ENCODE measurements at places on chromosomes 1 and 21. TPM values are rescaled to one million over a fixed set of nuclear protein-coding genes. Genes with fewer than 3 reads are reported as not detected.

Gene AQP10
- total RNA-seq = not detected

Gene F13B
- total RNA-seq = not detected

Gene INAVA
- total RNA-seq = 0.19 TPM

Gene ZNF648
- total RNA-seq = 0.21 TPM

Gene LCE6A
- not detected for total RNA-seq

Gene SMYD2
- total RNA-seq = 50.9 TPM

Gene PGBD5
- total RNA-seq = not detected

Gene CR1
- total RNA-seq = 0.19 TPM

Gene CD247
- 217 TPM for total RNA-seq

Gene YY1AP1
- 69.5 TPM for total RNA-seq

Gene LPAR3
- total RNA-seq = not detected

Gene PLEKHN1
- total RNA-seq = 2.8 TPM

Gene PTPRF
- total RNA-seq = 30.7 TPM

Gene SPRR1A
- not detected for total RNA-seq

Gene TRAF3IP3
- total RNA-seq = 175 TPM

Gene PTGFR
- total RNA-seq = not detected

Gene GABRD
- not detected for total RNA-seq

Gene FCER1G
- 2.2 TPM for total RNA-seq

Gene LCE1E
- not detected for total RNA-seq

Gene CAMK2N1
- total RNA-seq = 0.53 TPM

Gene CLCA4
- not detected for total RNA-seq

Gene OTUD3
- total RNA-seq = 11.5 TPM

GRCh38 chr1:211520641-211521040 lies 28.7 kb upstream of the RD3 start:
- no peak for ATAC-seq

DNA sequence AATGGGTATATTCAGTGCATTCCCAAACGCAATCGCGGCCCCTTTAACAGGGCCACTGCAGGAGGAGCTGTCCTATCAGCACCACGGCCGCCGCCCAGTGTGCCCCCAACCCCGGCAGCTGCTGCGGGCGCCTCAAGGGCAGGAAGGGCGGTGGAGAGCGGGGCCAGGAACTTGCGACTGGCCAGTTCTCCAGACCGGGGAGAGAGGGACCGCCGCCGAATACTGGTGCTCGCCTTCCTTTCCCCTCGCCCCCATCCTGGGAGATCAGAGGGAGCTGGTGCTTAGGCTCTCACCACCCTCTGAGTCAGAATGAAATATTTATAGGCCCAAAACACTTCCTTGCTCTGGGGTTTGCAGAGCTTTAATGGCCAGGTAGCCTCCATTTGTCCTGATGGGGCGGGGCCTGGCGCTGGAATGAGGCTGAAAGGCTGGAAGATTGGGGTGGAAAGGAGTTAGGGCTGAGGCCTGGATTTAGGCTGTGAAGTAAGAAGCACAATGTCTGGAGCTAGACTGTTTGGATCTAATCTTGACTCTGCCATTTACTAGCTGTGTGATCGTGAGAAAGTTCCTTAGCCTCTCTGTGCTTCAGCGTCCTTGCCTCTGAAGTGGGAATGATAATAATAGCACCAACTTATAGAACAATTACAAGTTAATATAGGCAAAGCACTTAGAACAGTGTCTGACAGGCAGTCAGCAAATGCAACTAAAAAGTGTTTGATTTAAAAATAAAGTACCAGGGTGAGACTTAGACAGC lies 75.5 kb downstream of the NAV1 start:
- ATAC-seq = no peak

GRCh38 chr1:55069280-55069679 lies 29.9 kb downstream of the PCSK9 start:
- no peak for ATAC-seq

DNA sequence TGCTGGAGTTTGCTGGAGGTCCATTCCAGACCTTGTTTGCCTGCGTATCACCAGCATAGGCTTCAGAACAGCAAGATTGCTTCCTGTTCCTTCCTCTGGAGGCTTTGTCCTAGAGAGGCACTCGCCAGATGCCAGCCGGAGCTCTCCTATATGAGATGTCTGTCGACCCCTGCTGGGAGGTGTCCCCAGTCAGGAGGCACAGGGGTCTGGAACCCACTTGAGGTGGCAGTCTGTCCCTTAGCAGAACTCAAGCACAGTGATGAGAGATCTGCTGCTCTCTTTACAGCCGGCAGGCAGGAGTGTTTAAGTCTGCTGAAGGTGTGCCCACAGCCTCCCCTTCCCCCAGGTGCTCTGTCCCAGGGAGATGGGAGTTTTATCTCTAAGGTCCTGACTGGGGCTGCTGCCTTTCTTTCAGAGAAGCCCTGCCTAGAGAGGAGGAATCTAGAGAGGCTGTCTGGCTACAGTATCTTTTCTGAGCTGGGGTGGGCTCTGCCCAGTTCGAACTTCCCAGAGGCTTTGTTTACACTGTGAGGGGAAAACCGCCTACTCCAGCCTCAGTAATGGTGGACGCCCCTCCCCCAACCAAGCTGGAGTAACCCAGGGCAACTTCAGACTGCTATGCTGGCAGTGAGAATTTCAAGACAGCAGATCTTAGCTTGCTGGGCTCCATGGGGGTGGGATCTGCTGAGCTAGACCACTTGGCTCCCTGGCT lies 205.0 kb downstream of the GPR52 start:
- no peak for ATAC-seq

DNA sequence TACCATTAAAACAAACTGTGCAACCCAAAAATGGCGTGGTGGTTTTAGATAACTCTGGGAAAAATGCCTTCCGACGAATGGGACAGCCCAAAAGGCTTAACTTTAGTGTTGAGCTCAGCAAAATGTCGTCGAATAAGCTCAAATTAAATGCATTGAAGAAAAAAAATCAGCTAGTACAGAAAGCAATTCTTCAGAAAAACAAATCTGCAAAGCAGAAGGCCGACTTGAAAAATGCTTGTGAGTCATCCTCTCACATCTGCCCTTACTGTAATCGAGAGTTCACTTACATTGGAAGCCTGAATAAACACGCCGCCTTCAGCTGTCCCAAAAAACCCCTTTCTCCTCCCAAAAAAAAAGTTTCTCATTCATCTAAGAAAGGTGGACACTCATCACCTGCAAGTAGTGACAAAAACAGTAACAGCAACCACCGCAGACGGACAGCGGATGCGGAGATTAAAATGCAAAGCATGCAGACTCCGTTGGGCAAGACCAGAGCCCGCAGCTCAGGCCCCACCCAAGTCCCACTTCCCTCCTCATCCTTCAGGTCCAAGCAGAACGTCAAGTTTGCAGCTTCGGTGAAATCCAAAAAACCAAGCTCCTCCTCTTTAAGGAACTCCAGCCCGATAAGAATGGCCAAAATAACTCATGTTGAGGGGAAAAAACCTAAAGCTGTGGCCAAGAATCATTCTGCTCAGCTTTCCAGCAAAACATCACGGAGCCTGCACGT lies 82.1 kb downstream of the PRDM2 start:
- ATAC-seq = peak; percentile 83

- ATAC-seq = no peak
Observed at GRCh38 chr1:2789164-2789985, 12.1 kb downstream of the TTC34 start.

DNA sequence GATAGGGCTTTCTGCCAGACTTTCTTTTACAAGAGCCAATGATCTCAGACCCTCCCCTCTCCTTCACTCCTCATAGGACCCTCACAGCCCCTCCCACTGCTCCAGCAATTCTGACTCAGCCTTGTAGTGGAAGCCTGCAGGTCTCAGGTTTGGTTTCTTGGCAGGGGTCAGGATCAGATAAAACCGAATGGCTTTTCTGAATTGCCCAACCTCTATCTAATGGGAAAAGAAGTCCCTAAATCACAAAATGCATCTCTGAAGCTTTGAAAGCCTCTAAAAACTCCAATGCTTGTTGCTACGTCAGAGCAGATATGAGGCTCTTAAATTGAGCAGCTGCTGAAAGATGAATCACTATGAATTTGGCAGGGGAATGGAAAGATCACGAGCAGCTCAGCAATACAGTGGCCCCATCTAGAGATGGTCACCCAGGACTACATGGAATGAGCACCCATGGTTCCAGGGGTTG lies 74.5 kb downstream of the NID1 start:
- no peak for ATAC-seq

DNA sequence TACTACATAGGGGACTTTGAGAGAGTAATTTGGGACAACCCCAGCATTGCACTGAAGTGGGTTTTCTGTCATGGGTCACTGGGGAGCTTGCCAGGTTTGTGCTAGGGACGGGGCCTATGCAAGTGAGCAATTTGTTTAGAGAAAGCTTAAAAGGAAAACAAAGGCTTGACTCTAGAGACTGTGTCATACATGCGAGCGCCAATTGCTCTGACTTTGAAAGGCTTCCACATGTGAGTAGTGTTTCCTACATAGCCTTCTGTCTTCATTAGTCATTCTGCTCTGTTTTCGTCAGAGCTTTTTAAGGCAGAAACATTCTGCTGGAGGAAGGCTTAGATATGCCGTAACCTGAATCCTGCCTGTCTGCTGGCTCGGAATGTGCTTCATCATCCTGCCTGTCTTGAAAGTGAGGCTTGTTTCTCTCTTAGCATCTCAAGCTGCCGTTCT lies 28.4 kb downstream of the TRIM45 start:
- peak; percentile 95 for ATAC-seq

GRCh38 chr1:190633488-190633887 lies 155.8 kb upstream of the BRINP3 start:
- no peak for ATAC-seq

GRCh38 chr21:29193072-29193471 lies 62.6 kb downstream of the MAP3K7CL start:
- no peak for ATAC-seq

DNA sequence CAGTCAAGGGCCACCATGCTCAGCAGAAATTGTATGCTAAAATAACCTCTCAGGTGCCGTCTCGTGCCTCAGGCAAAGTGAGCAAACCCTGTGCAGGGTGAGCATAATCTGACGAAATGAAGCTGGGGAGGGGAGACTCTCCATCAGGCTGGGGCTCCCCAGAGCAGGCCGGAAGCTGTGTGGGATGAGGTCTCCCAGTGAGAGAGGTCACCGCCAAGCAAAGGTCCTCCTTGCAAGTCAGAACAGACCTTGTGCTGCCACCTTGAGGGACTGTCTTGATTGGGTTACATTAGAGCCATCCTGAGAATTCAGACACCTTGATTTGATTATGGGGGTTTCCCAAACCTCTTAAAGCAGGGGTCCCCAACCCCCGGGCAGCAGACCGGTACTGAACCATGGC lies 64.2 kb downstream of the ZNF684 start:
- no peak for ATAC-seq

DNA sequence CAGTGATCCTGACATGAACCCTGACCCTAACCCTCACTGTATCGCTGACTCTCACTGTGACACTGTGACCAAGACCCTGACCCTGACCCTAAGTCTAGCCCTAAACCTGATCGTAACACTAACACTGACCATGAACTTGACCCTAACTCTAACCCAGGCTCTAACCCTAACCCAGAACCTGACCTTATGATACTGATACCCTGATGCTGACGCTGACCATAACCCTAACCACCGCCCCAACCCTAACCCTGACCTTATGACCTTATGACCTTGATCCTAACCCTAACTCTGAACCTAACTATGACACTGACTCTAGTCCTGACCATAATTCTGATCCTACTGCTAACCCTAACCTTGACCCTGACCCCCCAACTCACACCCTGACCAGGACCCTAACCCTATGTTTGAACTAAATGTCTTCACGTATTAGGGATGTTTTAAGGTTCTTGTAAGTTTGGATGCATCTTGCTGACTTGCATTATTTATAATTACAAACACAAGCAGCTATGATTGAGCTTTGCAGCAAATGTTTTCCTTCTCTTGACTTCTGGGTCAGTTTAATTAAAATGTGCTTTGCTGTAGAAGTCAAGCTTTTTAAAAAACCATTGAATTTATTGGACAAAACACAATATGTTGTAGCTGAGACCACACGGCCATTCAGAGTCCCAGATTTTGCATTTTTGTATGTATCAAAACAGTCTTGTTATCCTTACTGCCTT lies 23.9 kb upstream of the PRSS38 start:
- no peak for ATAC-seq

GRCh38 chr1:72230746-72231145 lies 51.6 kb downstream of the NEGR1 start:
- no peak for ATAC-seq

GRCh38 chr1:187433598-187433997 lies 604.8 kb downstream of the PLA2G4A start:
- ATAC-seq = no peak

GRCh38 chr1:209168204-209168603 lies 415.3 kb upstream of the CAMK1G start:
- no peak for ATAC-seq

DNA sequence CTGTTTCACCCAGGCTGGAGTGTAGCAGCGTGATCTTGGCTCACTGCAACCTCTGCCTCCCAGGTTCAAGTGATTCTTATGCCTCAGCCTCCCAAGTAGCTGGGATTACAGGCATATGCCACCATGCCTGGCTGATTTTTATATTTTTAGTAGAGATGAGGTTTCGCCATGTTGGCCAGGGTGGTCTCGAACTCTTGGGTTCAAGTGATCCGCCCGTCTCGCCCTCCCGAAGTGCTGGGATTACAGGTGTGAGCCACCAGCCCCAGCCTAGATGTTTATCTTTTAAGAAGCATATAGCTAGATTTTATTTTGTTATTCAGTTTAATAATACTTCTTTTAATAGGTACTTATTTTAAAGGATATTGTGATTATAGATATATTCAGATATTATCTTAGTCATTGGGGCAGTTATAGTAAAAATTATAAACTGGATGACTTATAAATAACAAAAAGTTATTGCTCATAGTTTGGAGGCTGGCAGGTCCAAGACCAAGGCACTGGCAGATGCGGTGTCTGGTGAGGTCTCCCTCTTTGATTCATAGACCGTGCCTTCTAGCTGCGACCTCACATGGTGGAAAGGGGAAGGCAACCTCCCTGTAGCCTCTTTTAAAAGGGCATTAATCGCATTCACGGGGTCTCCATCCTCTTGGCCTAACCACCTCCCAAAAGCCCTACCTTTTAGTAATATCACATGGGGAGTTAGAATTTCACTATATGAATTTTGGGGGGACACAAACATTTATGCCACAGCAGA lies 3.1 kb upstream of the KCNE2 start:
- ATAC-seq = no peak

- ATAC-seq = peak; percentile 31
Observed at GRCh38 chr1:30471307-30471706, 252.1 kb downstream of the MATN1 start.

DNA sequence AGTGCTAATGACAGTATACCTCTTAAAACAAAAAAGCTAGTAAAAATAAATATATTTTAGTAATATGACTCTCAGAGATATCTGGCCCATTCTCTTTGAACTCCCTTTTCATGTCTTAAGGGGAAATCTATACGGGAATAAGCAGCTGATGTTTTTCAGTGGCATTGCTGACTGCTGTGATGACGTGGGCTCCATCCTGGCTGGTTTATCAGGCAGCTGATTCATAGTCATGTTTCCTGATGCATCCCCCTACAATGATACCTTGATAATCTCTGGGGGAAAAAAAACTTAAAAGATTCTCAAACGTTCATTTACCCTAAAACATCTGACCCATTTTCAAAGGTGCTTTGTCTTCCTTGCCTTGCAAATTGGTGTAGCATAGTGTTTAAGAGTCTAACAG lies 53.8 kb downstream of the ABCA4 start:
- no peak for ATAC-seq

Measured in activated T-helper 17 cell treated with anti-CD3 and anti-CD28 coated beads, Interleukin-2, amount 50 U/mL, for 72 hours (primary cell).